ENCODE measurements at places on chromosomes 11 and 22. TPM values are rescaled to one million over a fixed set of nuclear protein-coding genes. Genes with fewer than 3 reads are reported as not detected.

Gene SELENOO
- total RNA-seq: 15.5 TPM

Gene SMIM38
- total RNA-seq: 0.09 TPM

Gene MN1
- total RNA-seq: 55.9 TPM

Gene VPREB1
- not detected for total RNA-seq

Gene DERL3
- not detected for total RNA-seq

Gene OR2AG1
- total RNA-seq: not detected

Gene P4HA3
- 4.4 TPM for total RNA-seq

Gene MRPL17
- total RNA-seq: 26.6 TPM

Gene SLC25A18
- total RNA-seq: not detected

Gene CCDC188
- total RNA-seq: 0.45 TPM

Gene OR6A2
- total RNA-seq: 0.27 TPM
